ENCODE measurements at places on chromosomes 1 and 21.
A peak's percentile ranks its signal among the peaks of the same experiment; 100 is the strongest.

DNA sequence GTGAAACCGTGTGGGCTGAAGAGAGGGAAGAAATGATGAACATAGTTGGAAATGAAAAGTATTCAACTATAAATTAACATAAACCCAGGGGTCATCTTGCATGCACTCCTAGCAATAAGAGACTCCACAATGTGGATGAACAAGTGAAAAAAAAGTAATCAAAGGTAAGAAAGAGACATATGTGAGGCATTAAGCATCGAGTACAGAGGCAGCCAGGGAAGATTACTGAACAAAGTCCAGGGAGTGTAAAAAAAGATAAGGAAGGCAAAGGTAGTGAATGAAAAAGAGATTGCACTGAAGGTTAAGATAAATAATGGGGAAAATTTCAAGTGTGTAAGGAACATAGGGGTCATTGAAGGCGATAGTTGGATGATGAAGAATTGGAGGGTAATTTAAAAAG, 330.8 kb upstream of the PROX1 start:
- no peak for DNase-seq

DNA sequence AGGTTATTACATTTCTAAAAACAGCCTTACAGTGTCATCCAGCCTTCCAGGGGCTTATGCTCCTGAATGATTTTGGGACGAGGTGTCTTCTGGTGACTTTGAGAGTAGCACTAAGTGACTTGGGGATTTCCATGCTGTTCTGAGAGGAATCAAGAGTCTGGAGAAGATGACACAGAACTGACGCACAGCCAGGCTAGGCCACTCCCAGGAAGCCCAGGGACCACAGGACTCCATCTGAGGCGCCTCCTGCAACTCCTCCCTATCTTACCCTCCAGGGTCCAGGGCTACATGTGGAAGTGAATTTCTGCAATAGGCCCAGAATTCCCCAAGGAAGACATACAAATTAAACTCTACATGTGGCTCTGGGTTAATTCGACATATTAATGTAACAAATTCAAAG, 92.5 kb downstream of the SLC25A24 start:
- DNase-seq = peak; percentile 68

DNA sequence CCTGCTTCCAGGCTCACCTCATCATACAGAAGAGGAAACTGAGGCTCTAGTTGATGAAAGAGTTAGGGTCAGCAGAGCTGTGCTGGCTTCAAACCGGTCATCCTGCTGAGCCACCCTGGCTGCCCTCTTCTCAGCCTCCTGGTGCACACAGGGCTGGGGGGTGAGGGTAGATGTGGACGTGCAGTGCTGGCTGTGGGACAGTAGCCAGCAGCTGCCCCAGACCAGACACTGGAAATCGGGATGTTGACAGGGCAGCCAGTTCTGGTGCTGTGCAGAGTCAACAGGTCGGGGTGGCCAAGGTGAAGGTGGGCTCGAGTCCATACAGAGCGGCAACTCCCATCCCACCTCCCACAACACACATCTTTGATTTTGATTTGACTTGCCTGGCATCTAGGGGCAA, 1.5 kb upstream of the CLCNKA start:
- no peak for DNase-seq

DNA sequence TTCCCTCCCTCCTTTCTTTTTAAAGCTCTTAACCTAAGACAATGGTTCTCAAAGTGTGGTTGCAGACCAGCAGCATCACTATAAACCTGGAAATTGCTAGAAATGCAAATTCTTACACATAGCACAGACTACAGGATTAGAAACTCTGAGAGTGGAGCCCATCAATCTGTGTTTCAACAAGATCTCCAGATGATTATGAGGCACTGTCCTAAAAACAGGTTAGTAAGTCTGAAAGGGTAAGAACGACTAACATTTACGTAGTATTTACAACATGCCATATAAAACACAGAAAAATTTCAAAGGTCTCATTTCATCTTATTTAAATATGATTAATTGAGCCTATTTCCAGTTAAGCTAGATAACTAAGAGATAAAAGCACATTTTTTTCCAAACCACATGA, 138.8 kb downstream of the COP1 start:
- no peak for DNase-seq

DNA sequence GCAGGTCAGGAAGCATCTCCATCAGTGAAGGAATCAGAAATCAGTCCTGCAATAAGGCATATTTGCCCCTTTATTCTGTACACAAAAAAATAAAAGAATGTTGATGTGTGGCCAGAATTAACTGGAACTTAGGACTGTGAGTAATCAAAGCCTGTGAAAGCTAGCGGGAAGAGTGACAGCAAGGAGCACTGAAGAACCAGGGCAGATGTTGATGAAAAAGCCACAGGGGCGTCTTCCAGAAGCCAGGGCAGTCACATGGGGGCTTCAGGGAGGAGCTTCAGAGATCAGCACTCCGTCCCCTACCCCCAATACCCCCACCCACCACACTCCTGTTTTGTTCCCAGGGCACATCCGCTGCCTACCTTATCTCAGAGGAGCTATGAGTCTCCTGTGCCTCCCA, 502.8 kb downstream of the AJAP1 start:
- DNase-seq = no peak

- DNase-seq = peak; percentile 93
Observed at GRCh38 chr1:155688324-155689080, at the start of gene YY1AP1. Gene YY1AP1, minus strand, starts transcription at chr1:155688774. Its CDS starts 8,338 bp downstream, at chr1:155680436.

GRCh38 chr1:25647863-25648262, 31.3 kb downstream of the MAN1C1 start:
- DNase-seq = peak; percentile 4

DNA sequence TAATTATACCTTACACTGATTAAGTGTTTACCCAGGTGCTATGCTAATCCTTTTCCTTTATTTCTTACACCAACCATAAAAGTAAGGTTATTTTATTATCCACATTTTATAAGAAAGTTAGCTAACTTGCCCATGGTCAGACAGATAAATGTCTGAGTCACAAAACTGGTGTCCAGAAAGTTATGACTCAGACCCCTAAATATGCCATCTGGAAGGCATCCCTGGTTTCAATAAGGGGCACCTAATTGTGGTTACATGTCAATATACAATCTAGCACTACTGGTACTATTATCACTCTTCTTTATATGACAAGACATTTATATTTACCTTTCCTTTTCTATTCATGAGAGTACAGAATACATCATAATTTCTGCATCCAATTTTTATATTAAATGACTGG, 496.5 kb upstream of the ADGRL2 start:
- DNase-seq = no peak

DNA sequence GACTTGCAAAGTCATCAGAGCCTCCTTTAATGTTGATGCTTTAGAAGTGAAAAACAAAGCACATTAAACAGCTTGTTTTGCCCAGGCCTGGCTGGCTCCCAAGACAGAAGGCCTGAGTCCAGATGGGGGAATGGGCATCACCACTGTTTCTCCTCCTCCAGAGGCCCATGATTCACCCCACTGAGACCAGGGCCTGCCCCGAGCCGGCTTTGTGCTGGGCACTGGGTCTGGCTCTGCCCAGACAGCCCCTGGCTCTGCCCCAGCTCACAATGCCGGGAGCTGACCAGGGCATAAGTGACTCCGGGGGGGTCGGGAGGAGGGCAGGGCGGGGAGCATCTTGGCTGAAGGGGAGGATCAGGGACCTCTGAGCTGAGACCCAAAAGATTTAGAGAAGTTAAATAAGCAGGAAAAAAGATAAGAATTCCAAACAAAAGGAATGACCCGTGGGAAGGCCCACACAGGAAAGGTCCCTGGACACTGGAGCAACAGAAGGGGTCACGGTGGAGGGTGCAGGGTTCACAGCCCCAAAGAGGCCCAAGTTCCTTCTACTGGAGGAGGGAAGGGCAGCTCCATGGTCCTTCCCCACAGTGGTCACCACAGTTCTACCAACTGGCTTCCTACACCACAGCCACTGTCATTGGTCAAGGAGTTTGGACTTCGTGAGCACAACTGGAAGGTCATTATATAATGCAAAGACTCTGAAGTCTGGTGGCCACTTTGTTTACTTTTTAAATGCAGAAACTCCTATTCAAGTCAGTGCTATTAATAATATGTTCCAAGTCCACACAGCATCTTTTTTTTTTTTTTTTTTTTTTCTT, 5.5 kb downstream of the C2CD2 start:
- DNase-seq = no peak

DNA sequence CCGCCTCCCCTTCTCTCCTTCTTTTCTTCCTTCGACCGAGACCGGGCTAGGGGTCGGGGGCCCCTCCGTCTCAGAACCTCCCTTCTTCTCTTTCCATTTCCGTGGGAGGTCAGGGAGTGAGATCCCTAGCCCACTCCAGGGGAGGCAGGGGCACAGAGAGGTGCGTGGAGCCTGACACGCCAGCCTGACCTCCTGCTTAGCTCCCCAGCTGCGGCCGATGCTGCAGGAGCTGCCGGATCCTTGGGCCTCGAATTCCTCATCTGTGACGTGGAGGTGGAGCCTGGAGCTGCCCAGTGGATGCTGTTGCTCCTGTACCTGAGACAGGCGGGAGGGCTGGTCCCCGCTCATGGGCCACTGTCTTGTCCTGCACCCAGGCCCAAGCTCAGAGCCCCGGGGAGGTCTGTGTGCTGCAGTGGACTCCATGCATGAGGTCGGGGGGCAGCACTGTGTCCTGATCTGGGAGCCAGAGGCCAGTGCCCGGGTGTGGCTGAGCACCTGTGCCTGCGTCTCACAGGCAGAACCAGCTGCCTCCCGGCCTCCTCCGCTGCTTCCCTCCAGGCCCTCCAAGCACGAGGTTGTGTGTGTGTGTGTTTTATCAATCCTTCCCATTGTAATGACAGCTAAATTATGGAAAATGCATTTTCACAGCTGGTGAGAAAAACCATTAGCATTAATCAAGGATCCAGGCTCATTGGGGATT, 55.3 kb upstream of the TTC34 start:
- DNase-seq = no peak

- DNase-seq = no peak
Observed at GRCh38 chr21:45571641-45572040, 29.4 kb upstream of the SLC19A1 start.

DNA sequence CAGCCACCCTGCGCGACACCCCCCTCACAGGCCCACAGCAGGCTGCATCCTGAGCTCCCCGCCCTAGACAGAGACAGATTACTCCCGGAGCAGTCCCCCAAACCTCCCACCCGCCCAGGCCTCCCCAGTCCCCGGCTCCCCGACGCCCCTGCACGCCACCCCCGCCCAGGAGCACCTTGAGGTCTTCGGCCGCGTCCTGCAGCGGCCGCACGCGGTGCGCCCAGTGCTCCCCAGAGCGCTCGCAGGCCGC, 731 bp downstream of the TRIM11 start:
- no peak for DNase-seq

- no peak for DNase-seq
Observed at GRCh38 chr1:171953835-171954234, 112.5 kb downstream of the DNM3 start.

DNA sequence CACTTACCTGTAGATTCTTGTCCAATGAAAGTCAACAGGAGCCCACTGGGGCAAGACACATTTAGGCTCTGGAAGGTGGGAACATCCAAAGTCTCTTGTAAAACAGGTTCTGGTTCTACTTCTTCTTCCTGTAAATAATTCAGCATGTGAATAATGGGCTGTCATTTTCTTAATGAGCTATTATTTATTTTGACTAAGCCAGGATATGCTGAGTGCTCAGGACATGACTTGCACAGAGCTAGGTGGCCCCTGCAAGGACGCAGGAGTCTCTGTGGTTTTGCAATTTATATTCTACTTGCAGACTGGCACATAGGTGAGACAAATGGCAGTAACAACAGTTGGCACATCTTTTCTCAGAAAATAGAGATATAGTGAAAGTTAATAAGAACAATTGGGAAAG, 98.7 kb downstream of the WDR3 start:
- no peak for DNase-seq

GRCh38 chr21:38303300-38303699, 46.5 kb downstream of the KCNJ15 start:
- no peak for DNase-seq

GRCh38 chr1:183416850-183417771, 1.1 kb downstream of the NMNAT2 start:
- DNase-seq = peak; percentile 64

GRCh38 chr1:39761557-39762260, 9.4 kb downstream of the OXCT2 start:
- DNase-seq = no peak

GRCh38 chr1:71667216-71667615, 586.4 kb upstream of the ZRANB2 start:
- DNase-seq = no peak

DNA sequence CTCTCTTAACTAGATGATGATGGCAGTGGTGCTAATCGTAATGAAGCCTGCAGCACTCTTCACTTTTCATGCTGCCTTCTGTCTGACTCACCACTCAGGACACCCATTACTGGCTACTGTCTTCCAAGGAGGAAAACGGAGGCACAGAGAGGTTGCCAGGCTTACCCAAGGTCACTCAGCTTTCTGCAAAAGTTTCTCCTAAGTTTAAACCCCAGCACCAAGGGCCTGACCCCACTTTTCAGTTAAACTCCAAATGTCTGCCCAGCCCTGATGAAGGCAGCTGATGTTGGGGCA, 78.1 kb upstream of the RUNX3 start:
- DNase-seq = no peak

- no peak for DNase-seq
Observed at GRCh38 chr1:155071701-155072100, 6.9 kb upstream of the EFNA3 start.

- no peak for DNase-seq
Observed at GRCh38 chr1:168443356-168443755, 100.4 kb downstream of the XCL2 start.

Measured in activated CD4-positive, alpha-beta memory T cell treated with anti-CD3 and anti-CD28 coated beads for 36 hours (primary cell).